Activated T-helper 1 cell treated with Interleukin-2 at 50 U/mL for 16 hours (primary cell): ENCODE measurements at places on chromosomes 4 and X.

DNA sequence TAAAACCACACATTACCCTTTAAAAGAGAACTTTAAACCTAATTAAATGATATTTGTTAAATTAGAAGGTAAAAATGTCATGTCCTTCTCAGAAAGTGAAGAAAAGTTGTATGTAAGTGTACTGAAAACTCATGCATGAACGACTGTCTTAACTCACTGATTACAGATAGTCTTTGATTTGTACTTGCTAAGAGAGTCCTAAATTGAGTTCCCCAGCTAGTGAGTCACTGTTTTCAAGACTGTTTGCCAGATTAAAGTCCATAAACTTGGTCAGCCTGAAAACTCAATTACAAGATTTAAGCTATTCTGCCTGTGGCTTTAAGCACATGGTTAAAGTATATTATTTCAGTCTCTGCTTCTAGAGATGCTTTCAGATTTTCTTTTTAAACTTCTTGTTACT is 124.9 kb upstream of the ZCCHC13 start:
- no peak for DNase-seq

- no peak for DNase-seq
These were observed 194.5 kb upstream of the EDA2R start for GRCh38 chrX:66833426-66833825.

- DNase-seq: no peak
These were observed 326.9 kb downstream of the NAF1 start for GRCh38 chr4:162839814-162840213.

DNA sequence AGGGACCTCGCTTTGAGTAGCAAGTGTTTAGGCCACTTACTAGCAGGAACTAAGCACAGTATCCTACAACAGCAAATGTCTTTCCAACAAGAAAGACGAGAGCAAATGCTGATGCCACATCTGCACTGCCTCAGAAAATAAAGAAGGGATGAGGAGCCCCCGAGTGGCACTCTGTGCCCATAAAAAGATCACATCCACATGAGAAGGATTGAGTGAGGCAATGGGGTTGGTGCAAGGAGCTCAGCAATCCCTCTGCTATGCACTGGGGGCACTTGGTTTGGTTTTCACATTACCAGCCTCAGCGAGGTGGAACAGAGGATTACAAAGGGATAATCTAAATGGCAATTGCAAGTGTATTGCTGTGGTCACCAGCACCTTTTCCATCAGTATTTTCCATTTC is 252.8 kb upstream of the SLC7A11 start:
- no peak for DNase-seq

GRCh38 chr4:9931146-9931545 is 90.2 kb downstream of the SLC2A9 start:
- DNase-seq: no peak

DNA sequence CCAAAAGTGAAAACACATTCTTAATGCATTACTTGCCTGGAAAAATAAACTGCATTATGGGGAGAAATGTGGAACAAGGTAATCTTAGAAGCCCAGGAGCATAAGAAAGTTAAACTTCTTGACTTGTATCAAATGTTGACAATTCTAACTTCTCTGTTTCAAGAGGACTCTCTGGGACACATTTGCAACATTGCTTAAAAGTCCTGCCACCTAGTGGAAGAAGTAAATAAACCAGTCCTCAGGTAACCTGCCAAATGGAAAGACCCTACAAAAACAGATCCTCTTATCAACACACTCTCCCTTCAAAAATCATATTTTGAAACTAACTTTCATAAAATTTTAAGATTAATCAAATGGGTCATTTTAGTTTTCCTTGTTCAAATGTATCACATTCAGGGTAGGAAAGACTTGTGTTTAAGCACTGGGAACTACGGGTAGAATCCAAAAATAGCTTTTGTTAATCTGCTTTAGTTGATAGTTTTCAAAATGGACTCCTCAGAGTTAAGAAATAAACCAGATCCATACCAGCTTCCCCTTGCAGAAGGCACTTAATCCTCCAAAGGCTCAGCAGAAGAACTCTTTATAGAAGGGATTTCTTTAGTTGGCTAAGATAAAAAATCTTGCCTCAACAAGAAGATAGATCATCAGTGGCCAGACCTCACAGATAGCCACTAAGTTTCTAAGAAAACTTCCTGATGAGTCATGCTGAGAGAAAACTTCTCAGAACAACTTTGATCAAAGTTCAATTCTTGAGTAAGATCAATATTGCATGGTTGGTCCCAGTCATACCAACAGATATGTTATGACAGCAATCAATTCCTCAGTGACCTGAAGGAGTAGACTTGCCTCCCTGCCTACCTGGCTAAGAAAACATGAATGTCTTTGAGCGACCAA is 141.7 kb downstream of the HHIP start:
- DNase-seq: no peak

DNA sequence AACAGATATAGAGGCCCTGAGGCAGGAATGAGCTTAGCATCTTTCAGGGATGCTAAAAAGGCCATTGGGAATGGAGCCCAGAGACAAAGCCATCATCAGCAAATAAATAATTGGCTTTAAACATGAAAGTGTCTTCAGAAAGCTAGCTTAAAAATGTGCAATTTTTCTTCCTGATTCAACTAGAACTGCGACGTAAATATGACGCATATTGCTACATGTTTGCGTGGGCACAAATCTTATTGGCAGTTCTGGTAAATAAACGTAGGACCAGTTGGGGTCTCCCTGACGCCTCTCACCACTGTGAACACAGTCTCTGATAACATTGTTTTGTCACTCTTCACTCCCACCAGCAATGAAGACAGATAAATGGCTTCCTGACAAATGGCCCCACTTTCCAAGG is 97.3 kb upstream of the SRD5A3 start:
- DNase-seq: no peak

GRCh38 chr4:182916483-182917181 is 554 bp downstream of the DCTD start:
- DNase-seq: no peak

- DNase-seq: no peak
These were observed 469 bp upstream of the GPR78 start for GRCh38 chr4:8579526-8580320.

- DNase-seq: no peak
These were observed 111.4 kb upstream of the EOLA2 start for GRCh38 chrX:150049647-150050046.

- DNase-seq: no peak
These were observed 5.6 kb downstream of the SDAD1 start for GRCh38 chr4:75985116-75985515.

DNA sequence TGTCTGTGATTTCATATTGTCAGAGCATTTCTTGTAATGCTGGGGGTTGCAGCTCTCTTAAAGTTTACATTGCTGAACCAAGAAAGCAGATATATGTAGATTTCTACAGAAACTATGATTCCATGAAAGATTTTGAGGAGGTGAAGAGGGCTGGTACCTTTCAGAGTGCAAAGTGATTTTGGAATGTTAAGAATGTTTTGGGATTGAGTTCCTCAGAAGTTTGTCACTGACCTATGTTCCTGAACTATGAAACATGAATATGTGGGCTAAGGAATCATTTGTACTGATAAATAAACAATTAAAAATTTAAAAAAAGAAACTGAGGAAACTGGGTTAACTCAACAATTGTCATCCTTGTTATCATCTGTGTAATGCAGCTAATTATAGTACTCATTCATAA is 12.3 kb upstream of the CHIC2 start:
- no peak for DNase-seq

DNA sequence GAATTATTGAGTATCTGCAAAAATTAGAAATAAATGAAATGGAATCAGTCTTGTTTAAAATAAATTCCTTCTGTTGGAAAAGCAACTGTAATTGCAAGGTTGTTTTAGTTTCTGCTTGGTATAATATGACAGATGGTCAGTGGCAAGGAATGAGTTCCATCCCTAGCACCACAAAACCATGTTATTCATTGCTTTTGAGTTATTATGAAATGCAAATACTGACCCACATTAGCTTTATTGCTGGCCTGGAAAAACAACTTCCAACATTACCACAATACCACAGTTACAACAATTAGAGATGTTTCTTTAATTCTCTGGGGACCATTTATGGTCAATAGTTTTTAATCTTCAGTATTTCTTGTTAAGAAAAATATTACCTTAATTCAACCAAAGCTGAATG is 194.4 kb downstream of the TMA16 start:
- no peak for DNase-seq

DNA sequence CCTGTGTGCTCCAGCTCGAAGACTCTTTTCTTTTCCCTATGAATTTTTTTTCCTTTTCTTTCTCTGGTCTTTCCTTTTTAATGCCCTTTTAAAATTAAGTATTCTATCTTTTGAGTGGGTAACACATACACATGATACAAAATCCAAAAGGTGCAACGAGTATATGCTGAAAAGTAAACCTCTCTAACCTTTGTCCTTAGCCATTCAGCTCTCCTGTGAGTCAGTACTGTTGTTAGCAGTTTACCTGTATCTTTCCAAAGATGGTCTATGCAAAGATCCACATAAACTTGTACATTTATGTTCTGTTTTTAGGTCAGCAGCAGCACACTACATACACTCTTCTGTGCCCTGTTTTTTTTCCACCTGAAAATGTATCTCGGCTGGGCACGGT is 28.7 kb downstream of the SLC25A43 start:
- no peak for DNase-seq

GRCh38 chrX:154840856-154841255 is 6.4 kb upstream of the SMIM9 start:
- DNase-seq: no peak

DNA sequence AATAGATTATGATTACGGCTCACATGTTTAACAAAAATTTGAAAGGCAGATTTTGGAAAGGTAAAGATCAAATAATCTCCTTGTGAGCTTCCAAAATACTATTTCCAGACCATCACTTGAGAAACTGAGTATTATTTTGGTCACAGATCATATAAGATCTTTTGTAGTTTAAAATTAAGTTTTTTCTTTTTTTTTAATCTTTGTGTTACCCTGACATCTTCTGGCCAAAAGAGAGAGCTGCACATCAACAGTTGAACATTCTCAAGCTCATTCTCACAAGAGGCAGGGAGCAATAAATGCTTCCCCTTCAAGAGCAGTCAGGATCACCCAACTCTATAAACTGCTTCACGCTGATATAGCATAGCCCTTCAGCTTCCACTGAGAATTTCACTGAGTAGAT is 15.9 kb downstream of the TMEM192 start:
- no peak for DNase-seq

DNA sequence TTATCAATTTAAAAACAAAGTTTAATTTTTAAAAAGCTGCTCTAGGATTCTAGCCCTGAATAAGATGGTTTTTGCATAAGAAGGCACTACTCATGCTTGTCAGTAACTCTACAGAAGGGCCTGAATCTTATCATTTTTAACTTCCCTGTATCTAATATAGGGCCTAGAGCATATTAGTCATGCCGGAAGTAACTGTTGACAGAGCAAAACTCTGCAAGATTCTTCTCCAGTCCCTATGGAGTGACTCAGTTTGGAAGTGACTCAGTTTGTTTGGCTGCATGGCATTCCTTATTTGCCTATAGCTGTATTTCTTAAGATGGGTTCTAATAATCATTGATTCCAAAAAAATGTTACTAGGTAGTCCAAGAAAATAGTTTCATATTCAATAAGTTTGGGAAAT is 431.8 kb upstream of the HTR2C start:
- DNase-seq: no peak

DNA sequence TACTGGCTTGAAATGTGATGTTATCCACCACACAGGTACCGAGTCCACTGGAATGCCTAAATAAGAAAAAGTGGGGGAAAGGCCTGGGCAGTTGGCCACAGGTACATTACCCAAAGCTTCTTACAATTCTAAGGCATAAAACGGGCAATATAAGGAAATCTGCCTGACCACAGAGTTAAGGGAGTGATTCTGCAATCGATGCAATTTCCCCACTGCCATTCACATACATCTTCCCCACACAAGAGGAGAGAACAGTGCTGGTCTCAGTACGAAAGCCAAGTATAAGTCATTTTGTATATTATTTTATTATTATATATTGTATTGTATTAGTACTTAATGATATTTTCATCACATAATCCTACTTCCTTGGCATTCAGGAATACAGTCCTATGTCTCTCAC is 30.6 kb downstream of the RFC1 start:
- DNase-seq: no peak

GRCh38 chrX:106692425-106693065 is 34.0 kb upstream of the RNF128 start:
- DNase-seq: no peak

DNA sequence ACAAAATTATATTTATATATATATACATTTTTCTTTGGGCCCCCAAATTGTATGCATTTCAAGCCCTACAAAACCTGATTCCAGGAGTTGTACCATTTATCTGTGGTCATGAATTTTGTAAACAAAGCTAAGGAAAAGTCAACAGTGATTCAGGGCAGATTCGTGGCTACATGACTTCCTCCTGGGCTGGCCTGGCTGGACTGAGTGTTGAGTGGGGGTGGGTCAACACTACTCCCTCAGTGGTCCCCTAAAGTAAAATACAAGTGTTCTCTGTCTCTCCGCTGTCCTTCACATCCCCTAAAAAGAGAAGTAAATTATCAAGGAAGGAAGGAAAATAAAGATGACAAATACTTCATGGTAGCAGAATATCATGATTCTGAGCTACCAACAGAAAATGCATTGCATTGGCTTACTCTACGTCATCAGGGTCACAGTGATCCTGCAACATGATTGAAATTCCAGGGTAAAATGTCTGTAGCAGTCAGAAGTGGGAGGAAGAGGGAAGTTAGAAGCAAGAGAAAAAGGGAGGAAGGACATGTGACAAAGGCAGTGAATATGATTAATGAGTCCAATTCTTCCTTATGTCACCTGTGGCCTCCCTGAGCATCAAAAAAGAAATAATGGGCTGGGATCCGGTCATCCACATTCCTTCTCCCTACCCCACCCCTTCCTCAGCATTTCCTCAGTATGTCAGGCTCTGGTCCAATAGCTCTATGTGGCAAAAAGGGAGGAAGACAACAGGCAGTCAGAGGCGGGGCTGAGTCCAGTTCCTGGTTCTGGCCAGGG is 42.4 kb upstream of the MYOZ2 start:
- DNase-seq: no peak

- peak; percentile 53 for DNase-seq
These were observed 46.9 kb upstream of the MSANTD1 start for GRCh38 chr4:3201718-3202702.

GRCh38 chr4:85675076-85676049 is 200.4 kb downstream of the ARHGAP24 start:
- no peak for DNase-seq

GRCh38 chr4:138035781-138036258 is 206.3 kb downstream of the SLC7A11 start:
- no peak for DNase-seq

- DNase-seq: no peak
These were observed 161.1 kb downstream of the MSN start for GRCh38 chrX:65828599-65828998.

GRCh38 chr4:177070533-177071058 is 239.1 kb upstream of the NEIL3 start:
- no peak for DNase-seq

- DNase-seq: no peak
These were observed 183.7 kb downstream of the NR3C2 start for GRCh38 chr4:148258535-148258934.

DNA sequence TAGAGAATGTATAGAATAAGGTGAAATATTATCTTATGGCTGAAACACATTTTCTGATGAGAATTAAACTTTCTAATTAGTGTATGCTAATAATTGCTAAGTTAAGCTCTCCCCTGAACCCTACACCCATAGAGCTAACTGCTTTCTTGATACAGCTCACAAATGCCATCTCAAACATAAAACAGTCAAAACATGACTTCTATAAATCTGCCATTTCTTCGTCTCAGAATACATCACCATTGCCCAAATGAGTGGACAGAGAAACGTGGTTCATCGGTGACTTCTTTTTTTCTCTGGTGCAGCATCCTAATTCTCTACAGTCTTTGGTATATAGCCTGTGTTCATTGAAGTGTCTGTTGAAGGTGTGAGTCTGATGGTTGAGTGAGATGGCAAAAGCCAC is 554.6 kb downstream of the NLGN4X start:
- no peak for DNase-seq

GRCh38 chr4:75845992-75846391 is 56.3 kb downstream of the PPEF2 start:
- no peak for DNase-seq
